AG09309 (cell line): ENCODE measurements at places on chromosomes 2 and 18.

GRCh38 chr2:201128933-201129505 lies 13.1 kb downstream of the CFLAR start:
- DNase-seq = no peak

DNA sequence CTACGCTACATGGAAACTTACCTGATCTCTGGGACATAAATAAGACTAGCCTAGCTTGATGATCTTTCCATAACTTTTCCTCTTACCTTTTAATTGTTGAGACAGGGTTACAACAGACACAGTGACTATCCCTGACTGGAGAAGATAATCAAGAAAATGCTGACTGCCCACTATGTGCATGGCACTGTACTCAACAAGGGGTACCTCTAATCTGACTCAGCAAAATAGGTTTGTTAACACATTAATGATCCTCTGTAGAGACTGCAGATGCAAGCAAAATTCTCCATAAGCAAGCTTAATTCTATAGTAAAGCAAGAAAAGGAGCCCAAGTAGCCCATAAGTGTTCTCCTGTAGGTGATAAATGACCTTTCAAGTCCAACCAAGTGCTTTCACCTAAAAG lies 25.5 kb downstream of the ACVR1C start:
- DNase-seq = no peak

GRCh38 chr2:177024765-177025164 lies 187.8 kb upstream of the HNRNPA3 start:
- no peak for DNase-seq

DNA sequence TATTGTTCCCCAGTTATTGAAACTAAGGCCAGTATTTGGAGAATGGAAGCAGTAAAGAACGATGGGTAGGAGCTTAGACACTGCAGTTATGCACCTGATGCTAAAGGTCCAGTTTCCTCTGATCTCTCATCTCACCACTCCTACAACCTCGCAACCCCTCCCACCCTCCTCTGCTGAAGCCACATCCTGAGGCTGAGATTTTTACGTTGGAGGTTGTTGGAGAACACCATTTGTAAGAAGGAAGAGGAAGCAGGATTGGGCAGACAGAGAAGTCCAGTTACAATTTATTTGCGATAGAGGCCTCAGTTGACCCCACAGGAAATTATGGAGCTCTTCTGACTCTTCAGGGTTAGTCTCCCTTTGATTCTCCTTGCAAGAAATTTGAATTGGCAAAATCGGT lies 54.3 kb upstream of the NDUFV2 start:
- DNase-seq = no peak

DNA sequence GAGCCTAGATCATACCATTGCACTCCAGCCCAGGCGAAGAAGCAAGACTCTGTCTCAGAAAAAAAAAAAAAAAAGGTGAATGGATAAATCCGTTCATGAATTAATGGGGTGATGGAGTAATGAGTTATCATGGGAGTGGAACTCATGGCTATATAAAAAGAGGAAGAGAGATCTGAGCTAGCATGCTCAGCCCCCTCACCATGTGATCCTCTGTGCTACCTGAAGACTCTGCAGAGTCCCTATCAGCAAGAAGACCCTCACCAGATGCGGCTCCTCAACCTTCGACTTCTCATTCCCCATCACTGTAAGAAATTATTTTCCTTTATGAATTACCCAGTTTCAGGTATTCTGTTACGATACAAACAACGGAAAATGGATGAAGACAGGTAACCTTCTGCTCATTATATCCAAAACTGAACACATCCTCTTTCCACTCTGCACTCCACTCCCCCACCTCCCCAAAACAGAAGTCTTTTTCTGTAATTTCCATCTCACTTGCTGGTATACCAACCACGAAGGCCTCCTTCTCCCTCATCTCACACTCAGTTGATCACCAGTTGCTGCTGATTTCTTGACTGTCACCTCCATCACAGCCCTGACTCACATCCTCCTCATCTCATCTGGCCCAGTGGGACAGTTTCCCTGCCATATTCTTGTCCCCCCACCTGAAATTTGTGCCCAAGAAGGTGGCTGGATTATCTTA lies 8.8 kb downstream of the RETREG2 start:
- DNase-seq = no peak

GRCh38 chr18:45464619-45465018 lies 150.7 kb upstream of the SLC14A2 start:
- no peak for DNase-seq

DNA sequence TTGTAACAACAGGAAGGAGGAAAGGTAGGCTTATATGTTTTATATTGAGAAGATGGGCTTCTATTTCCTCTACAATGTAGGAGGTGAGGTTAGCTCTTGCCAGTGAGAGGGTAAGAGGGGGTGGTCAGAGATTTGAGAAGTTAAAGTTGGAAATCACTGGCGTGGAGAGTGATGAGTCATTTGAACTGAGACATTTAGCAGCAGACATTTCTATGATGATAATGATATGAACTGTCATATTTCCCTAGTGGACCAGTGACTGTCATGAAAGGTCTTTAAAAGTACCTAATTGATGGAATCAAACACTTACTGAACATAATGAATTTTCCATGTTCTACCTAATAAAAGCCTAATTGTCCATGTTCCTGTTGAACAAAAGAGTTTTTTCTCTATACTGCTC lies 126.1 kb downstream of the FAM161A start:
- DNase-seq = no peak

DNA sequence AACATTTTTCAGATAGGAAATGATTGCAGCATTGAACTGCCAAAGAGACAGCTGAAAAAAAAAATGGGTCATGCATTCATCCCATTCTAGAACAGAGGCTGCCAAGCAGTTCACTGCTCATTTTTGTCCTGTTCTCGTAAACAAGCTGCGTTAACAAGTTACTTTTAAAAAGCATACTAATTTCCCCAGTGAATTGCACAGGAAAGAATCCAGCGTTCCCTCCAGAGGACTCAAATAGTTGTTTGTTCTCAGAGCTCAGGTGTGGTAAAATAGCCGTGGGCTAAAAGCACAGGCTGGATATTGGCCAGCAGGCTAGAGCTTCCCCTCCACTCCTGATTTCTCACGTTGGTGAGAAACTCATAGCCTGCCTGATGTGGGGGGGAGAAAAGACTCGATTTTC lies 76.1 kb upstream of the AQP4 start:
- no peak for DNase-seq

GRCh38 chr2:38330754-38331153 lies 46.3 kb downstream of the ATL2 start:
- DNase-seq = no peak

DNA sequence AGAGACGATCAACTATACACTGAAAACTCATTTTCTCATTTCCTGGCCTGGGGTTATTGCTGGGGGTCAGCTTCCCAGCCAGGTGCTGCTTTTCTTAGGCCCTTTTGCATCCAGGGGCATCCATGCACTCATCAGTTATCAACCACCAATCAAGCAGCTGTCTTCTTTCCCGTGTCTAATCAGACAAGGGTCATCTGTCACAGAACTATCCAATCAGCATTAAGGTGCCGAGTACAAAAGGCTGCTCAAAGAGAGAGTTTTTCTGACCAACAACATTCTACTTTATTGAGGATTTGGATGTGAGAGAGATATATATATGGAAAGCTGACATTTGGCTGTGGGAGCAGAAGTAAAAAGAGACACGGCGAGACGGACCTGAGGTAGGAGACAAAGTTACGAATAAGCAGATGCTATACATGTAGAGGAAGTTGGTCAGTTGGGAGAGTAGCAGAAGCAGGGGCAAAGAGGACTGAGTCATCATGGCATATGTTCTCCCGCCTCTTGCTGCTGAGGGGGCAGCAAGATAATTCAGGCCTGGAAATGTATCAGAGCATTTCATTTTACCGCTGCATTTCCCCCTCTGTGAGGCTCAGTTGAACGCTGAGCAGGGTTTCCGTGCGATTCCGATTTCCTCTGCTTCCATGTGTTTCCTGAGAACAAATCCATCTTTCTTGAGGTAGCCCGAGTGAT lies 129.3 kb downstream of the NUP35 start:
- no peak for DNase-seq

DNA sequence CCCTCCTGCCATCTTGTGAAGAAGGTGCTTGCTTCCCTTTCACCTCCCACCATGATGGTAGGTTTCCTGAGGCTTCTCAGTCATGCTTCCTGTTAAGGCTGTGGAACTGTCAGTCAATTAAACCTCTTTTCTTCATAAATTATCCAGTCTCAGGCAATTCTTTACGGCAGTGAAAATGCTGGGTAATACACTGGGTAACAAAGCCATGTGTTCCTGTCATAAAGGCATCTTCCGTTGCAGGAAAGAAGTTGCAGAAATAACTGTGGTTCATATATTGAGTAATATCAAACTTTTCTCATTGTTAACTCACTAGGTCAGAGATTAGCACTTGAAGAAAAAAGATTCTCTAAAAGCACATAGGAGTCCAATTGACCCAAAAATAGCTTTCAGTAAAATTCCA lies 163.9 kb upstream of the HNMT start:
- no peak for DNase-seq
